MG63 (cell line): ENCODE measurements at places on chromosomes 1 and 21. TPM values are rescaled to one million over a fixed set of nuclear protein-coding genes. Genes with fewer than 3 reads are reported as not detected.

Gene TSSK3
- not detected in 2 replicates for total RNA-seq

Gene MASP2
- not detected in 2 replicates for total RNA-seq

GRCh38 chr1:55179177-55179835 is 35.9 kb downstream of the USP24 start:
- no peak for DNase-seq

GRCh38 chr1:163066168-163066567 is 3.0 kb upstream of the RGS4 start:
- no peak for DNase-seq
